K562 (cell line): ENCODE measurements at places on chromosomes 5 and 9.

- no peak for DNase-seq
Measured at GRCh38 chr9:69198521-69199220, 24.6 kb downstream of the TJP2 start.

DNA sequence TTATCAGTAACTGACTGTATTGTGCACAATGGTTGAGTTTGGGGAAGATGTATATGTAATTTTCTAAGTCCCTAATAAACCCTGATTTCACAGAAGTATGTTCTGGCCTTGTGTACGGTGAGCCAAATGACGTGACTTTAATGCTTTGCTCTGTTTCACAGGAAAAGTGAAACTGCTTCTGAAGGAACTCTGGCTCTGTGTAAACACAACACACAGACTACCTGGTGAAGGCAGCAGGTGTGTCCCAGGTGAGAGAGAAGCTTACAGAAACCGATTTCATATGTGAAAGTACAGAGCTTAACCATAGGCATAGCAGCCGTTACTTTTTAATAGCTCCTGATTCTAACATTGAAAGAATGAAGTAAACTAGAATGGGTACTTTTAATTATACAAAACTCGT lies 31.9 kb downstream of the ICE1 start:
- DNase-seq = no peak

DNA sequence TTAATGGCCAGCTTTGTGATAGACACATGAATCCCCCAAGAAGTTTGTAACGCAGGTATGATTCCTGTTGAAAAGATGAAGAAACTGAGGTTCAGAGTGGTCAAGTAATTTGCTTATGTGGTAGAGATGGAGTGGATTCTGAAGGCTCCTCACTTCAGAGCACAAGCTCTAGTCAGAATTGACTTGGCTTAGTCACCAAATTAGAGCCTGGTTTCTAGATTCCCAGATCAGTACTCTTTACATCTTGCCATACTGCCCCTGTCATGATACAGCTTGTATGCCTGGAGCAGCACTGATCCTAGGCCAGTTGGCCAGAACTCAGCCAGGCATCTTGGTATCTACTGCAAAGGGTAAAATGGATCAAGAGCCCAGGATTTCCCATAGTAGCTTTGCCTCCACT lies 284.4 kb upstream of the RFX3 start:
- DNase-seq = no peak

DNA sequence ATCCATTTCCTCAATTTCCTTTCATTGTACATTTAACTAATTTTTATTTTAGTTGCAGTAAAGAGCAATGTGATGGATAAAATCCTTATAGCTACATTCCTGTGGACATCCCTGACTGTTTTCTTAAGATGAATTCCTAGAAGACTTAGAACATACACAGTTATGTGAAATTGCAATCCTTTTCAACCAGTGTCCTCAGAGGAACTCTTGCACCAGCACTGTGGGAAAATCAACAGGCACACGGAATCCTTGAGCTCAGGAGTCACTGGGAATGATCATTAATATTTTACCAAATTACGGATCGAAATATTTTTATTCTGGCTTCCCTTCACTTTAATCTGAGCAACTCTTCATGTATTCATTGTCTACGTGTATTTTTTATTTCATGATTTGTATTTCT lies 901.9 kb upstream of the WWC1 start:
- DNase-seq = no peak

DNA sequence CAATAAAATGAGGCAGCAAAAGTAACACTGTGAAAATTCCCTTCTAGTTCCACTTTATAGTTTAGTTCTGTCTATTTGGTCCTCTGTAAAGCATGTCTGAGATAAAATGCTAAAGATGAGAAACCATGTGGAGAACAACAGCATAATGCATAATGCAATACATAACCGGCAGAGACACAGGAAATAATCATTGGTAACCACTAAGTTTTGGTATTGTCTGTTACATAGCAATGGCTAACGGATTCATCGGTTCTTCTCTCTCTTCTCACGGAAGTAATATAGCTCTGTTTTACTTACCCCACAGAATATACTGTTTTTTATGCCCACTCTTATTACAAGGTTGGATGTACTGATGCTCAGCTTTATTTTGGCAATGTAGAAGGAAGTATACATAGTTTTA lies 158.9 kb downstream of the FAM174A start:
- no peak for DNase-seq

DNA sequence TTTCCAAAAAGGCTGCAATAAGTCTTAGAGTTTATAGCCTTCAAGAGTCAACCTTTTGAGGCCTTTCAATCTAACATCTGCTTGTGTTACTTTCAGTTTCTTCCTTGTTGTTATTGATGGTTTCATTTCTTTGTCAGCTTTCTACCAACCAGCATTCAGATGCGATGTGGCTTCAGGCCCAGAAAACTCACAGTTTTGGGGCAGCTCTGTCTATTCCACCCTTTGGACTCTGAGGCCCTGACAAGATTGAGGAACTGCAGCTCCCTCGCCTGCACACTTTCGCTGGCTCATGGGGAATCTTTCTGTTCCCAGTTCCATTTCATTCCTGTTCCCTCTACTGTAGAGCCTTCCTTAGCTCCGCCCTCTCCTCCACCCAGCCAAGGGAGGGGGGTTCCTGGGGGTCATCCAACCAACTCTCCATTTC lies 13.3 kb upstream of the WHRN start:
- no peak for DNase-seq

GRCh38 chr5:132481596-132482211 lies 8.9 kb downstream of the IRF1 start:
- DNase-seq = no peak

DNA sequence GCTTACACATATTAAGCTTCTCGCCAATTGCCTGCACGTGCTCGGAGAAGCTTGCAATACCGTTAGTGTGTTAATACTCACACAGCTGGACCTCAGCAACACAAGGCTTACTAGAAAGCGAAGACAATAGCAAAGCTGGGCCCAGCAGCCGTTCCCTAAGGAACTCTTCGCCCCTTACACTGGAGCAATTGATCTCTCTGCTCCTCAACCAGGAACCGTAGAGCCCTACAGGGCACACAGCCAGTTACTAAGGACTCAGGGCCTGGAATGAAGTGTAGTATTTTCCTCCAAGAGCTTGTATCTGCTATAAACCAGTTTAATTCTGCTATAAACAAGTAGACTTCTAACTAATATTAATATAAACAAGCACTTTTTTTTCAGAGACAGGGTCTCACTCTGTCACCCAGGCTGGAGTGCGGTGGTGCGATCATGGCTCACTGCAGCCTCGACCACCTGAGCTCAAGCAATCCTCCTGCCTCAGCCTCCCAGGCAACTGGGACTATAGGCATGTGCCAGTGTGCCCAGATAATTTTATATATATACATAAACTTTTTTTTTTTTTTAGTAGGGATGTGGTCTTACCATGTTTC lies 67.0 kb upstream of the SIMC1 start:
- DNase-seq = no peak

- peak; percentile 11 for DNase-seq
Measured at GRCh38 chr5:16935231-16936149, 598 bp downstream of the MYO10 start.
